ENCODE measurements at places on chromosomes 6 and 20.

- DNase-seq, result no peak
These were observed 28.4 kb downstream of the ZNF217 start for GRCh38 chr20:53565254-53565653.

GRCh38 chr20:11780765-11781369, 136.8 kb upstream of the BTBD3 start:
- no peak for DNase-seq

DNA sequence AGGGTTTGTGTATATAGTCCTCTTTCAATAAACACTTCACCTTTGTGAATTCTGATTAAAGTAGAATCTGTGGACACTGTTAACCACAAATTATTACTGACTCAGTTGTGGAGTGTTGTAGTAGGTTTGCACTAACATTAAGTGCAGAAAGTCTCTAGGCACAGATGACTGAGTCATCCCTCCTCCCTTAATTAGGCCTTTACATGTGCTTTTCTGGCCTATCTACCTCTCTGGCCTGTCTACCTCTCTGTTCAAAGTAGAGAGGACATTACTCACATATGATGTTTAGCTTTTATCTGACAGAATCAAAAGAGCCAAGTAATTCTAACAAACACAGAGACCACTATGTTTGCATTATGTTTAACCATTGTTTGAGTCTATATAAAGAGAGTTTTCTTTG, 783.0 kb downstream of the TENT5A start:
- DNase-seq, result no peak

DNA sequence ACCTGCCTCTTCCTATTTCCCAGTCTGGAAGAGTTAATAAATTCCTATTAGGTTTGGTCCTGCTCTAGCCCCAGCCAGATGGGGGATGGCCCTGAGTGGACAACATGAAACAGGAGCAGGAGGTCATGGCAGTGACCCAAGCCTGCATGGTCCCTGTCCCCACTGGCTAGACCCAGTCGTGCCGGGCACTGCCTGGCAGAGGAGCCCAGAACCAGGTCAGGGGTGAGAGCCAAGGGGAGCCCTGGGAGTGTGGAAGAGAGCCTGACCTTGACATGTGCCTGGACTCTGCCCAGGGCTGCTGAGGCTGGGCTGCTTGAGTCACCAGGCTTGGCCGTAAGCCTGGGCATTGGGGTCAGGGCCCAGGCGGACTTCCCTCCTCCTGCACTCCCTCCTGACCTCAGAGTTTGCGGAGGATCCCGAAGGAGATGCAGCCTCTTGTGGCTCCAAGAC, 3.6 kb downstream of the AVP start:
- DNase-seq, result no peak

All from activated CD4-positive, alpha-beta memory T cell treated with anti-CD3 and anti-CD28 coated beads for 36 hours (primary cell).